Panc1 (cell line): ENCODE measurements at places on chromosomes 11 and 22. TPM values are rescaled to one million over a fixed set of nuclear protein-coding genes. Genes with fewer than 3 reads are reported as not detected.

Gene ZFTA
- total RNA-seq, result 16.1 TPM

Gene MICAL2
- 199 TPM for total RNA-seq

Gene ARHGAP42
- 7.1 TPM for total RNA-seq

Gene CD248
- total RNA-seq, result 0.15 TPM

Gene TPST2
- 7.1 TPM for total RNA-seq

Gene CCDC73
- not detected for total RNA-seq

Gene NFAM1
- 0.41 TPM for total RNA-seq

Gene CFL1
- total RNA-seq, result 1,911 TPM

Gene LRRC32
- 0.15 TPM for total RNA-seq

Gene ALDH3B1
- 18.3 TPM for total RNA-seq

- no peak for DNase-seq
These were observed 61.4 kb upstream of the OLFML1 start for GRCh38 chr11:7423946-7424345.

DNA sequence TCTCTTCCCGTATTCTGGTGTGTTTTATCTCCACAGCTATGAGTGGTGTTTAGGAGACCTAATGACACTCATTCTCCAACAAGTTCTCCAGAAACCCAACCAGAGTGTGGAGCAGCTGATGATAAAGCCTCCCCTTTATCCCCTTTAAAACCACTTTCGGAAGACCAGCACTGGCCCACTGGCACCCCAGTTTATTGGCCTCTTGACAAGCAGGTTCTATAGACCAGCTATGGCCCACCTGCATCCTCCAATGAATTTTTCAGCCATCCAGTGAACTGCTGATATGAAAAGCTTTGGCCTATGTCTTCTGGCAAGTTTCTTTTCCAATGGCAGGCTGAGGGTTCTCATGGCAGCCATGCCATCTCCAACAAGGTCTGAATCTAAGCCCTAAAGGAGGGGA lies 27.4 kb downstream of the CHST1 start:
- DNase-seq, result no peak

- DNase-seq, result no peak
These were observed 110.3 kb downstream of the LRRC32 start for GRCh38 chr11:76560219-76560618.

GRCh38 chr11:19366992-19367709 lies 126.4 kb upstream of the E2F8 start:
- no peak for DNase-seq

GRCh38 chr22:29225422-29226090 lies 19.9 kb downstream of the EMID1 start:
- DNase-seq, result no peak

- DNase-seq, result peak; percentile 36
These were observed 61.5 kb downstream of the CACNG2 start for GRCh38 chr22:36641902-36642640.

GRCh38 chr11:2683806-2684205 lies 16.0 kb downstream of the KCNQ1OT1 start:
- DNase-seq, result no peak

GRCh38 chr11:19816817-19817216 lies 104.2 kb downstream of the NAV2 start:
- no peak for DNase-seq

- no peak for DNase-seq
These were observed 165.0 kb downstream of the SOX6 start for GRCh38 chr11:16191212-16191867.

DNA sequence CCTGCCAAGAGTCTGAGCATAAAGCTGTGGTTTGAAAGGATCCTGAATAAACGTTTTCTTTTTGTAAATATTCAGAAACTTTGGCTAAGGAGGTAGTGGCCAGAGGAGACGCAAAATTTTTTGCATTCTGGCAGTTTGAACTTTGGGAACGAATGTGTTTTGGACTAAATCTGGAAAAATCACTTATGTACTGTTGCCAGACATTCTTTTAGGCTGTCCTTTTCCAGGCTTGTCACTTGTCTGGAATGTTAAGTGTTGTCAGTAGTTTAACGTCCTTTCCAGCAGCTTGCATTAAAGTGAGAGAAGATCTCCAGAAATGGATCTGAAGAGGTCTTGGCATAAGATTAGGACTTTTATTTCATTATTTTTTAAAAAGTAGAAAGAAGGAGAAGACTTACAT lies 18.5 kb downstream of the SPECC1L start:
- no peak for DNase-seq

DNA sequence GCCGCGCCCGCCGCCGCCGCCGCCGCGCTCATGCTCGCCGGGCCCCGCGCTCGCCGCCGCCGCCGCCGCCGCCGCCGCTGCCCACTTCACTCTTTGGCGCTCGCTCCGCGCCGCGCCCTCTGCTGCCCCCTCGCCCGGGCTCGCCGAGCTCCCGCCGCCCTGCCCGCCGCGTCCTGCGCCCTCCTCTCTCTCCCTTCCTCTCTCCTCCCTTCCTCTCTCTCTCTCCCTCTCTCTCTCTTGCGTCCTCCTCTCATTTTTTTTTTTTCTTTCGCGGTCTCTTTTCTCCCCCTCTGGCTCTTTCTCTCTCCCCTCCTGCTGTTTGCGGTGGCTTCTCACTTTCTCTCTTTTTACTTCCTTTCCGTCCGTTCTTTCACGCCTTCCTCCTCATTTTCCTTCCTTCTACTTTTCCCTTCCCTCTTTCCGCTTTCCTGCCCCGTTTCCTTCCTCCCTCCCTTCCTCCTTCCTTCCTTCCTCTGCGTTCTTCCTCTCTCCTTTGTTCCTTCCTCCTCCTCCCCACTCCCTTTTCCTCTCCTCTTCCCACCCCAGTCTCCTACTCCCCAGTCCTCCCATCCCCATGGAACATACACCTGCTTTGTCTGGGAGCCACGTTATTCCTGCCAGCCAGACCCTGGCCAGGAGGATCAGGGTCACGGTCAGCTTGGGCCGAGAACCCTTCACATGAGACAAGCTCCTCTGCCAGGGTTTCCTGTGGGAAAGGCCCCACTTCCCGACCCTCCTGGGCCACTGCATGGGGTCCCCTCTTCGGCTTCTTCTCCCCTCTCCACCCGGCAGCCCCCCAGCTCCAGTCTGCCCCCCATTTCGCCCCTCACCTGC lies 19.3 kb upstream of the SHISAL1 start:
- no peak for DNase-seq

DNA sequence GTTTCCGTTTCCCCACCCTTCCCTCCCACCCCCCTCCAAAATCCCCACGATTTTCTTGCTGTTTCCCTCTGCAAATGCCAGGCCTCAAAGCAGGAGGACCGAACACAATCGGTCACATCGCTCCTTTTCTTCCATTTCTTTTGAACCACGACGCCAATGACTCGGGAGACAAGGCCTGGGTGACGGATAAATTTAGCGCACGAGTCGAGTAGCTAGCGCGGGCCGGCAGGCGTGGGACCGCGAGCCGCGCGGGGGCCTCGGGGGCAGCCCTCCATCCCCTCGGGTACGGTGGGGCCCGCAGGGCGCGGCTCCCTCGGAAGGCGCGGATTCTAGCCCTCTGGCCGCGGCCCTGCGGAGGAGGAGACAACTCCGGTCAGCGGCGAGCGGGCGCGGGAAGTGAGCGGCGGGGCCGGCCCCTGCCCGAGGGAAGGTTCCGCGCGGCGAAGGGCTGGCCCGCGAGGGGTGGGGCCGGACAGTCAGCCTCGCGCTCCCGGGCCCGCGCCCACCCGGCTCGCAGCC lies 414 bp downstream of the JOSD1 start:
- no peak for DNase-seq

GRCh38 chr11:18761144-18761543 lies 30.5 kb downstream of the PTPN5 start:
- no peak for DNase-seq

DNA sequence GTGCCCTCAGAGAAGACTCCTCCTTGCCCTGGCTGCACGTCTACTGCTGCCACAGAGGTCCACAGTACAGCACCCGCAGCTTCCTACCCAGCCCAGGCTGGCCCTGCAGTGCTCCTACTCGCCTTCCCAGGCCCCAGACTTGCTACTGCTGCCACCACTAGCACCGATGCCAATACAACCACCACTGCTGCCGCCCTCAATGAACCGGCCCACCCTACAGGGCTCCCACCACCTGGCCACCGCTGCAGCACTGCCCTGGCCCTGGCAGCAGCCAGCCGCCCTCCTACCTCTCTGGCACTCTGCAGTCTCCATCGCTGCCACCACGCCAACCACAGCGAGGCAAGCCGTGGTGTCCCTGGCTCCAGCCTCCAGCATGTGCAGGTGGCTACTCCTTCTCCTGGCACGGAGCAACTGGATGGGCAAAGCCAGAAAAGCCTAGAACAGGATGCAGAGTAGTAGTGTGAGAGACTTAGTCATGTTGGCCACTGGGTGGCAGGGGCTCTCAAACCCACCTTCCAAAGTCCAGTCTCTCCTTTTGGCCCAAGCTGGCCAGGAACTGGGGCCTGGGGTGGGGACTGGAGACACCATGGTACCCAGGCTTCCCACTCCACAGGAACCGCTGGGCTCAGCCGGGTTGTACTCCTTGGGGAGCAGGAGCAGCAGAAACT lies 39.4 kb downstream of the C22orf42 start:
- no peak for DNase-seq

DNA sequence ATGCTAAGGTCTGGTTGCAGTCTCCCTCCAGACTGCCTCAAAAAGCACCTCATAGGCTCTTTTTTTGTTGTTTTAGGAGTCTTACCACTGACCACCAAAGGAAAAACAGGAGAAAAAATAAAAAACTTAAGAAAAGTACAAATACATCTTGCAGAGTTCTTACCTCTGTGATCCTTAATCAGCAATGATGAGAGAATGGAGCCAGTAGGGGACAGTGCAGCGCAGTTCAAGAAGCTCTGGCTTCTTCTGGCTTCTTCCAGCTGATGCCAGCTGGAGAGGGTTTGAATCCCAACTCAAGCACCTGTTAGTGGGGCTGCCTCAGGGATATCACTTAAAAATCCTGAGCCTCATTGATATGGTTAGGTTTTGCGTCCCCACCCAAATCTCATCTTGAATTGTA lies 223.3 kb upstream of the ISX start:
- DNase-seq, result no peak

DNA sequence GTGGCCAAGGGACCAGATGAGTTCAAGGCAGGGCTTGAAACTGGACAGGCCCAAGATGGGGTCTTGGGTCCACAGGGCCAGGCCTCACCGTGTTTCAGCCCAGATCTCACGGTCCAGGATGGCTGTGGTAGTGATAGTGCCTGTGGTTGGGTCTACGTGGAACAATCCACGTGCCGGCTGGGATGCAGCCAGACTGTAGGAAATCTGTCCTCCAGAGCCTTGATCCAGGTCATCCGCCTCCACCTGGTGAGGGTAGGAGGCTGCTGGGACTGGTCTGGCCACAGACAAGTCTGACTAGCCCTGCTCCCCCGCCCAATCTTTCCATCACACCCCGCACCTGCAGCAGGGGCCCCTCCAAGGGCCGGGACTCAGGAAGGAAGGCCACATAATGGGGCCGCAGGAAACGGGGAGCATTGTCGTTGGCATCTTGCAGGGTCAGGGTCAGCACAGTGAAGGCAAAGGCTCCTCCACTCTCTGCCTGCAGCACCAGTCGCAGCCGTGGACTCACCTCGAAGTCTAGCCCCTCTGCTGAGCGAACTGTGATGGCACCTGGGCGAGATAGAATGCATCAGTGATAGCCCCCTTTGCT lies 6.7 kb upstream of the TPP1 start:
- DNase-seq, result no peak
